ENCODE measurements at places on chromosomes 5 and 9. TPM values are rescaled to one million over a fixed set of nuclear protein-coding genes. Genes with fewer than 3 reads are reported as not detected.

PCDHB13 gene
- total RNA-seq = not detected

MIER3 gene
- 32.0 TPM for total RNA-seq

DPM2 gene
- 51.3 TPM for total RNA-seq

TEX48 gene
- 1.1 TPM for total RNA-seq

BRINP1 gene
- total RNA-seq = not detected

TPPP gene
- not detected for total RNA-seq

OR13C3 gene
- not detected for total RNA-seq

EIF4EBP3 gene
- total RNA-seq = 10.3 TPM

ANKDD1B gene
- 0.39 TPM for total RNA-seq

TAF11L5 gene
- not detected for total RNA-seq

POC5 gene
- total RNA-seq = 20.8 TPM

KCNV2 gene
- total RNA-seq = not detected

TAS2R1 gene
- not detected for total RNA-seq
